ENCODE measurements at places on chromosomes 11 and 22. TPM values are rescaled to one million over a fixed set of nuclear protein-coding genes. Genes with fewer than 3 reads are reported as not detected.
A peak's percentile ranks its signal among the peaks of the same experiment; 100 is the strongest.

GRCh38 chr11:78961937-78962701, 387.5 kb upstream of the NARS2 start:
- DNase-seq: no peak

GRCh38 chr11:11036848-11037732, 179.2 kb upstream of the ZBED5 start:
- peak; percentile 10 for DNase-seq

Gene SOX10
- polyA plus RNA-seq: not detected

GRCh38 chr11:123321636-123322035, 108.4 kb upstream of the GRAMD1B start:
- no peak for DNase-seq

Gene BIRC3
- 3.0 TPM for polyA plus RNA-seq

Gene PACS1
- 36.8 TPM for polyA plus RNA-seq

Gene GUCY1A2
- not detected for polyA plus RNA-seq

Gene RIMBP3C
- polyA plus RNA-seq: 0.13 TPM

DNA sequence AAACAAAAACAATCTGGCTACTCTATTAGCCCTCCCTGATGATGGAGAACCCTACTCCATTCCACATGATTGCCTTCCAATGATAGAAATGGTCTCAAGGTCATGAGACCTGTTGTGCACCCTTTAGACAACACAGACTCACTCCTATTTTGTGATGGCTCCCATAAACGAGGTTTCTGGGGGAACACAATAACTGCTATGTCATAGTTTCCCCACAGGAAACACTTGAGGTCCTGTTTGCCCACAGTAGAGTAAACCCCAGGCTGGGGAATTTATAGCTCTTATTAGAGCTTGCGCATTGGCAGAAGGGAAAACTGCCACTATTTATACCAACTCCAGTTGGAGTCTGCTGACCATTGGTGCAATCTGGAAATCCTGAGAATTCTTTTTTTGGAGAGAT, 28.7 kb downstream of the MIF start:
- no peak for DNase-seq

DNA sequence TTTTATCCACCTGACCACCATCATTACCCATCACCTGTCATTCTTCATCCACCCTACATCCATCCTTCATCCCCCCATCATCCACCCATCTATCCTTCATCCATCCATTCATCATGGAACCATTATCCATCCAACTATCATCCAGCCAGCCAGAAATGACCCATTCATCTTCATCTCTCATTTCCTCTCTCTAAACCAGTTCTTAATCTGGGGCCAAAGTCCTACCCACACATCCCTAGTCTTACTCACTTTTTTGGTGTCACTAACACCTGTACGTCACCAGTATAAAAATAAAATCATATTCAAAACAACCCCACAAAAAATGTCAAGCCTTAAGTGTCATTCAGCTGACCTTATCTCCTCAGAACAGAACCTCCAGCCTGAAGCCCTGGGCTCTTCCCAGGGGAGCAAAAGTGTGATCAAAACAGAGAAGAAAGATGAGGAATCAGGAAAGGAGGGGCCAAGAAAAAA, 12.3 kb downstream of the SPI1 start:
- DNase-seq: no peak

DNA sequence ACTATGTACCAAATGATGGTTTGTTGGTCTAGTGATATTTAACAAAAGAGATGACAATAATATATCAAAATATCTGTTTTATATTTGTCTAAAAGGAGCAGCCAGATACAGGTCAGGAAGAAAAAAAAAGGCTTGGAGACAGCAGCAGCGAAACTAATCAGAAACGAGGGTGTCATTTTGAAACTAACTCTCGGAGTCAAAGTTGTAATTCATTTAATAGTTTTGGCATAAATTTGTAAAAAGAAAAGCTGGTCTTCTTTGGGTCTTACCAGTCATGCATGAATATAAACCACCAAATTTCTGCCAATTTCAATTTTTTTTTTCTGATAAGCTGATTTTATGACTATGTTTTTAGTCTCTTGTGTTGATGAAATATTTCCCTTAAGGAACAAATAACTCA, 25.5 kb downstream of the NPAT start:
- no peak for DNase-seq

DNA sequence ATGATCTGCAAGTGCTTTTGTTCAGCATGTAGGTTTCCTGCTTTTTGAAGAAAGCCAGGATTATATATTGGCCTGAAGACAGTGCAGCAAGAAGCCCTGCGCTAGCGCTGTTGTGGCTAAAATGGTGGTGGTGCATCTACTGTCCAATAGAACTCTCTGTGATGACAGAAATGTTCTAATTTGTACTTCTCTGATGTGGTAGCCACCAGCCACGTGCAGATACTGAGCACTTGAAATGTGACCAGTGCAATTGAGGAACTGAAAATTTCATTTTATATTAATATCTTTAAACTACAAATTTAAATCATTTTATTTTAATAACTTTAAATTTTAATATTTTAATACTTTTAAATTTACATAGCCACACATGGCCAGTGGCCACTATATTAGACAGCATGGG, 73.0 kb upstream of the PAX6 start:
- DNase-seq: no peak

- DNase-seq: no peak
Measured at GRCh38 chr11:5362017-5362625, 10.8 kb downstream of the OR51B6 start.

Gene GRAP2
- 0.97 TPM for polyA plus RNA-seq

DNA sequence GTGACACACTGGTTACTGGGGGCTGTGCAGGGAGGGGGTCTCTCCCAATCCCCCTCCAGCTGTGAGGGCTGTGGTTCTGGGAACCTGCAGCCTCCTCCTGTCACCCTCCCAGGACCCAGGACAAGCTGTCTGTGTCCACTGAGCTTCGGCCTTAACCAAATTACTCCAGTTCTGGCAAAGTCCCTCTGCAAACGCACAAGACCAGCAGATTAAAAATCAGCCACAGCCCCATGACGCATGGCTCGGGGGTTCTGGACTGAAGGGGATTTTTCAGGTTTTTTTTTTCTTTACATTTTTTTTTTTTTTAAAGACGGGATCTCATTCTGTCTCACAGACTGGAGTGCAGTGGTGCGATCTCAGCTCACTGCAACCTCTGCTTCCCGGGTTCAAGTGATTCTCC, 32.2 kb upstream of the A4GALT start:
- DNase-seq: no peak

DNA sequence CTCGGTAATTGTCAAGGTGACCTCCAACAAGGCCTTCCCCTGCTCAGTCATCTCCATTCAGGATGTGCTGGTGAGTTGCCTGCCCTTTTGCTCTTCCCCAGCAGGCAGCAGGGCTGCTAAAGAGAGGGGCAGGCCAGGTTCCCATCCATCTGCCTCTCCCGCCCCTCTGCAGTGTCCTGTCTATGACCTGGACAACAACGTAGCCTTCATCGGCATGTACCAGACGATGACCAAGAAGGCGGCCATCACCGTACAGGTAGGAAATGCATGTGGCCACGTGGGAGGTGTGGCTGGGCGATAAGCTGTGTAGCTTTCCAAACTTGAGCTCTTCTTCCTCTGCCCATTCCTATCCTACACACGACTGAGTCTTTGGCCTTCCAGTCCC, 4.0 kb downstream of the SIDT2 start:
- DNase-seq: no peak

- no peak for DNase-seq
Measured at GRCh38 chr22:49893025-49893424, 25.2 kb downstream of the ALG12 start.

DNA sequence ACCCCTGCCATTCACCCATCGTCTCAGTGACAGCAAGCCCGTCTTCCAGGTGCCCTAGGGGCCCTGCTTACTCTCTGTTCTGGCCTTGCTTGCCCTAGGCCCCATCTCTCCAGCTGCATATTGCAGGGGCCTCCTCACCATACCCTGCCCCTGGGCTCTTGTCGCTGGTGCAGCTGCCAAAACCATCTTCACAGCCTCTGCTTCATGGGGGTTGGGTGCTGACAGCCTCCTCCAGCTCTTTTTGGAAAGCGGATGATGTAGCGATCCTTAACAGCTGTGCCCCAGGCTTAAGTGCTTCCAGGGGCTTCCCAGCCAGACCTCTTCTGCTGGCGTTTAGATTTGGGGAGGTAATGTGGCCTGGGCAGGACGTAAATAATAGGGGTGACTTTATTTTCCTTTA, 61.2 kb upstream of the SUSD2 start:
- no peak for DNase-seq

Gene TPBGL
- polyA plus RNA-seq: not detected

- DNase-seq: no peak
Measured at GRCh38 chr22:43094551-43094950, 5.4 kb upstream of the TTLL1 start.

Gene PPP2R5B
- 9.0 TPM for polyA plus RNA-seq

DNA sequence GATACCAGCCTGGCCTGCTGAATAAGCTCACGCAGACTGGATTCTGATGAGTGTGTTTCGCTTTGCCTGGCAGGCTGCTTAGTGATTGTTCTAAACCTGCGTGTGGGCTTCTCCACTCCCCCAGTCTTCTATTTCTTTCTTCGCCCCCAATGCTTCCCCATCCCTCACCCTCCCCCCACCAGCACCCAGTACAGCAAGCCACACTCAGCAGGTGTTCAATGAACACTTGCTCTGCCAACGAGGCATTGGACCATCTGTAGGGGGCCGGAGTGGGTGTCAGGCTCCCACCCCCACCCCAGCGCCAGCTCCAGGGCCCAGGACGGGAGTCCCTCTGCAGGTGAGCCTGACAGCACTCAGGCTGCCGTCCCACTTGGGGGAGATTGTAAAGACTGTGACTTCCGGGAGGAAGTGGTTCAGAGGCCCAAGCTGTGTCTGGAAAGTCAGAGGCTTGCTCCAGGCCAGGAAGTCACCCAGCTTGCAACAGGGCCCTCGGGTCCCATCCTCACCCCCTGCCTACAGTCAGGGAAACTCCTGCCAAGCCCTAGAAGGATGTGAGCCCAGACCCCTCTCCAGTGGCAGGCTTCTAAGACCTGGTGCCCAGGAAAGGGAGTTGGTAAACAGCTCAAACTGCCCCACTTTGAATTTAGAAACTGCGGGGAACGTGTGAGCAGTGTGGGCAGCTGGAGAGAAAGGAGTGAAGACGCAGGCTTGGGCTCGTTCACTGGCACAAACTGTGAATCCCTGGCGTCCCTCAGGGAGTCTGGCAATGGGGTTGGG, 66.3 kb upstream of the PRDM11 start:
- DNase-seq: peak; percentile 62

DNA sequence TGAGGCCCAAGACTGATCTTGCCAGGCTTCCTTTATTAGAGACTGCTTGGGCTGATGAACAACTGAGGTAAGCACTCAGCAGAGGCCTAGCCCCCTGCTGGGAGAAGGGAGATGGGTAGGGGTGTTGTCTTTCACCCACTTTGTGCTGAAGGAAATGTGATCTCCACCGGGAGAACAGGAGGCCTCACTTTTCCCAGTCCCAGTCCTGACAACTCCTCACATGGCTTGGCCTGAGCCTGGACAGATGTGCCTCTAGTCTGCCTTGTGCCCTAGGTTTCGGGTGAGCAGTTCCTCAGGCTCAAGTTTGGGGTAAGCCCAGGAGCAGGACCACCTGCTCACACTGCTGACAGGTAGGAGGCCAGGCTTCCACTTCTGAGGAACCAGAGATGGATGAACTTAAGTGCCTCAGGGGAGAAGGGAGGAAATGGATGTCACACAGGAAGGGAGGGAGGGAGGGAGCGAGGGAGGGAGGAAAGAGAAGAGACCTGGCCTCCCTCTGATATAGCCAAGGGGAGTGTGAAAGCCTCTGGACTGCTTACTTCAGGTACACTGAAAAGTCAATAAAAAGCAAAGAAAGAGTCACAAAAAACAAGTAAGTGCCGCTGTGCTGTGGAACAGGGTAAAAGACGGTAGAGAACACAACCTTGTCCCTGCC, 8.1 kb downstream of the CLPB start:
- no peak for DNase-seq

- no peak for DNase-seq
Measured at GRCh38 chr22:19287889-19288288, 3.6 kb downstream of the CLTCL1 start.

Gene MUC6
- not detected for polyA plus RNA-seq

Gene CASP12
- not detected for polyA plus RNA-seq

Gene NXPE1
- not detected for polyA plus RNA-seq

- DNase-seq: peak; percentile 67
Measured at GRCh38 chr11:62546244-62546928, at the start of gene AHNAK. Gene AHNAK, minus strand, starts transcription at chr11:62546806. Its CDS starts 10,708 bp downstream, at chr11:62536098.

DNA sequence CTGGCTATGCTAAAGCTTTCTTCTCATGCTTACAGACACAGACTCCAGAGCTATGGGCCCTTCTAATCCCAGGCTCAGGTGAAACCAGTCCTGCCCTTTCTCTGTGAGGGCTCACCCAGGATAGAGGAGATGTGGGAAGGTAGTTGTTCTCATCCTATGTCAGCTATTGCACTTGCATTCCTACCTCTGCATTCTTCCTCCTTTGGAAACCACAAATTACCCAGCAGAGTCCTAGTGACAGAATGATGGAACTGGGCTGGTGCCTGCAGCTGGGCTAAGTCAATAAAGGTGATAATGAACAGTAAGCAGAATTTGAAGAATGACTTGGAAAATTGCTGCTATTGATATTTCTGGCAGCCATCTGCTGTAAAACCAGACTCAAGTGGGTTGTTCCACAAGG, 560.0 kb downstream of the TMEM135 start:
- DNase-seq: no peak

DNA sequence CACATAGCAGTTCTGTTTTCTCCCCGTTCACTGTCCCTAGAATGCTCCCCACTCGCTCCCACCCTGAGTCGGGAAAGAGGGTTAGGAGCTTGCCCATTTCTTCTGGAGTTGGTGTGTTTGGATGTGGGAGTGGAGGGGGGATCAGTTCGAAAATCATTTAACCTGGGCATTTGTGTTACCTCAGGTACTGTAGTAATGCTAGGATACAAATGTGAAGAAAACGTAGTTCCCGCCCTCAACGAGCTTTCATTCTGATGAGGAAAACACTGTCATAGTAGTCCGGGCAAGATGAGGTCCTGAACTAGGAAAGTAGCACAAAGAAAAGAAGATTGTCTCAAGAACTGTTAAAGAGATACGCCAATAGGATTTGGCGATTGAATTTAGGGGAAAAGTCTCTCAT, 539 bp downstream of the SDHD start:
- peak; percentile 9 for DNase-seq
